ENCODE measurements at places on chromosomes 1 and 21.

DNA sequence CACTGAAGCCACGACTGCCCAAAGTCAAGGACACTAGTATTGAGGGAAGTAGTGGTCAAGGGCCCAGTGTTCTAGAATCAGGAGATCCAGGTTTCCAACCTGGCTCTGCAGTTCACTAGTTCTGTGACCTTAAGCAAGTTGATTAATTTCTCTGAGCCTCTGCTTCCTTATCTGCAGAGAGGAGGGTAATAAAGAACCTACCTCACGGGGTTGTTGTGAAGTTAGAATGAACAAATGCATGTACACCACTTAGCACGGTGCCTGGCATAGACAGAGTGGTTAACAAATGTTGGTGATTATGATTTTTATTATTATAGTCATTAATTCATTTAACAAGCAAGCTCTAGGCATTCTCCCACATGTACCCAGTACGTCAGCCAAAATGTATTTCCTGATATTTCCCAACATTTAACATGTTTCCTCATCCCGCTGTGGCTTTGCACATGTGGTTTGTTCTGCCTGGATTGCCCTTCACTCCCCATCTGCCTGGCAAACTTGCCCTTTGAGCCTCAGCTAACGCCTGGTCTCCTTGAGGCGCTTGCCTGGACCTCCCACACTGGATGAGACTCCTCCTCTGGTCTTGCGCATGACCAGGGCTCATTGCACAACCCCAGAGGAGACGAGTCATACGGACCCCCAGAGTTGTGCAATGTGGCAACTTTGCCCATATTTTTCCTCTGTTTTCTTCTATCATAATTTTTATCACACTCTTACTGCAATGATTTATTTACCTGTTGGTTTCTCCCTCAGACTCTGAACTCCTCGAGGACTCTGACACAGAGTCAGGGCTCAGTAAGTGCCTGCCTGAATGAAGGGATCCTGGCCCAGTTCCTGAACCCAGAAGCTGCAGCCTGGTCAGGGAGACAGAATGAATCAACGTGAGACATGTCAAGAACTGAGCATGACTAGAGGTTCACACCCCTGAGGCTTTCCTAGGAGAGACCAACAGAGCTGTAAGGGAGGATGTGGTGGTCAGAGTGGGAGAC, 20.7 kb upstream of the MFSD2A start:
- peak; percentile 97 for DNase-seq

DNA sequence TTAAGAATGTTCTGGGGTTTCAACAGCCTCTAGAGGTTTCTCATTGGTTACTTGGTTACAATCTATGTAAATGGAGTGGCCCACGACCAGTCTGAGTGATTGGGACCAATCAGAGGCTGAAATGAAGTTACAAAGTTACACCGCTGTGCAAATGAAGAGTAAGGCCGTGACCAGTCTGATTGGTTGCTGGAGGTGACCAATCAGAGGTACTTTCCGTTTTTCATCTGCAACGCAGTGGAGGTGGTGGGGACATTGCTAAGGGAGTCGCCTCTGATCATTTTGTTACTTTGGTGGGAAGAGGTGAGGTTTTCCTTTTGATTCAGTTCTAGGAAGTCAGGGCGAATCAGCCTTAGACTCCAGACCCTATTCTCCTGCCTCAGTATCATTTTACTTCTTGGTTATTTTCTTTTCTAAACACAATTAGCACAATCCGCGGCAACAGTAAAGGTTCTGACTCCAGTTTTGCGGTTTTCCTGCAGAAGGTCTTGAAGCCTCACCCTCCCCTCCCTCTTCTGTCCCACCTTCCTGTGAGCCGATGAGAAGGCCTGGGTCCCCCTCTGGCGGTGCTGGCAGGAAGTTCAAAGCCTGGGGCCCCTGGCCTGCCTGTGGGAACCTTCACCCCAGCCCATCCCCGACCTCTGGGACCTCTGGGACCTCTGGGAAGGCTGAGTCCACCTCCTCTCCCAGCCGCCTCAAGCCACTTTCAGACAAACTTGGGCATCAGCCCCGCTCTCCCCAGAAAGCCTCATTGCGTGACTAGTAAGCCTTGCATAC, 38.7 kb upstream of the TTC34 start:
- DNase-seq: no peak

DNA sequence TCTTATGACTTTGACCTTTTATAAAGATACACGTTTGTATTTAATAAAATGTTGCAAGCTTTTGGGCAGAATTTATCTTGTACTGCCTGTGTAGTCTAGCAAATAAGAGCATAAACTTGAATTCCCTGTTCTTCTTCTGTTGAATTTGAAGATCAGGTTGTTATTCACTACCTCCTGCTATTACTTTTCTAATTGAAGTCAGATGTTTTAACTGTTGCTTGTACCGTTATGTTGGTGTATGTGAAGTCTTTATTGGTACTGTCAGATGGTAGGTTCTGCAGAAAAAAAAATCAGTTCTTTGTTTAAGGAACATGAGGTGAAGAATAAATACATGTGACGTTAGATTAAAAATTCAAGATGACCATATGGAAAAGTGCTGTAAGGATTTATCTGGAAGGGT, 69.1 kb downstream of the DYRK1A start:
- no peak for DNase-seq

DNA sequence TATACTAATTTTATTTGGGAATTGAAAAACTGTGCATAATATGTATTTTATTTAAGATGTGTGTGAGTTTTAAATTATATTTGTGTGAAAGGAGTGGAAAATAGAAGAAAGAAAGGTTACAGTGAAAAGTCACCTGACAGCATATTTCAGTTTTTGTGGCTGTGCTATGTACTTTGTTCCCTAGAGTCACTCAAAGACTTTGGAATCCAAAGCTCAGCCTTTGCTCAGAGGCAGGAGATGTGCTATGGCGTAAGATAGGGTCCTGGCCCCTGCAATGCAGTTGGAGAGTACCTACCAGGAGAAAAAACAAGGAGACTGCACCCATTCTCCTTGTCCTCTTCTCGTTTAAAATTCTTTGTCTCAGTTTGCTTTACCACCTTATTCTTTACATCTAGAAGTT, 2.9 kb downstream of the CCDC30 start:
- DNase-seq: no peak

GRCh38 chr1:7236844-7237515, 451.7 kb downstream of the CAMTA1 start:
- no peak for DNase-seq

DNA sequence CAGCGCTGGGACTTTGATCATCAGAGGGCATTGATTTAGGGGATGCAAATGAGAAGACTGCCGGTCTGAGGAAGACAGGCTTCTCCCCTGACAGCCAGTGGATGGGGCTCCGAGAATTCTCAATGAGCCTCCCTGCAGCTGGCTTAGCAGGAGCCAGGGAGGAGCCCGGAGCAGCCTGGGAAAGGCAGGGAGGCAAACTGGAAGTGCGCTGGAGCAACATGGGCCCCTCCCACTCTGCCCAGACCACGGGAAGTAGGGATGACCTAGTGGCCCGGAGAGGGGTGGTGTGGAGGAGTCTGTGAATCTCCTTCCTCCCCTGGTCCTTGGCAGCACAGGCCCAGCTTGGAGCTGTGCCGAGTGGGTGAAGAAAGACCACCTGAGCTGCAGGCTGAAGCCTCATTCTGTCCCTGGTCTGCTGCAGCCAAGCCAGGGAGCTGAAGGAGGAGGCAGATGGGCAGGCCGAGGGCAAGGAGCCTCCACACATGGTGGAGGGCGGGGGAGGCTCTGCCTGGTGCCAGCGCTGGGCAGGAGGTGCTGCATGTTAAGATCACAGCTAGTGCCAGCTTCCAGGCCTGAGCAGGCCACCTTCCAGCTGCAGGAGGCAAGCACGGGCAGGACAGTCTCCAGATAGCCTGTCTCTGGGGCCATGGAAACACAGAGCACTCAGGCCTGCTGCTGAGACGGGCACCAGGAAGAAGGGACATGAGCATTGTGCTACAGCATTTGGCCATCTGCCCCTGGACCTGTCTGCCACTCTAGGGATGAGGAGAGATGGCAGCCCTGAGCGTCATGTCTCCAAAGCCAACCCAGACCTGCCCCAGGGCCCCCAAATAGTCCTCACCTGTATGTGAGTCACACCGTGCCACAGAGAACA, 12.2 kb upstream of the CLSTN1 start:
- no peak for DNase-seq

- DNase-seq: no peak
Measured at GRCh38 chr1:95013950-95014574, 58.7 kb downstream of the ALG14 start.

DNA sequence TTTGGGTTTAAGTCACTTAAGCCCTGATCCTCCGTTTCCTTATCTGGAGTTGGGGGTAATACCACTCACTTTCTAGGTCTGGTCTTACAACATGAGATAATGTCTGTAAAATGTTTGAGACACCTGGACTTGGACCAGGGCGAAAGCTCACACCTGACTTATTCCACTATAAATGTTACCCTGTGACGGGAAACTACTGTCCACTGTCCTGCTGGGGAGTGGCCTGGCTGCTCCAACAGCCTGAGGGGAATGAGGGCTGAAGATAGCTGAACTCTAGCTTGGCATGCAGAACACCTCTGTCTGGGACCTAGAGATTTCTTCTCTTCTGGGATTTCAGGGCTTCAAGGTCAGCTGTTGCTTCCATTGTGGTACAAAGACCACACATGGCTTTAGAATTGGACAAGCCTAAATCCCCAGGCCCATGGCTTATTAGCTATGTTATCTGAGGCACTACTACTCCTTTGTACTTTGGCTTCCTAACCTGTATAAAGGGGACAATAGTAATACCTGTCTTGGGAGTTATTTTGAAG, 9.5 kb upstream of the A3GALT2 start:
- no peak for DNase-seq

DNA sequence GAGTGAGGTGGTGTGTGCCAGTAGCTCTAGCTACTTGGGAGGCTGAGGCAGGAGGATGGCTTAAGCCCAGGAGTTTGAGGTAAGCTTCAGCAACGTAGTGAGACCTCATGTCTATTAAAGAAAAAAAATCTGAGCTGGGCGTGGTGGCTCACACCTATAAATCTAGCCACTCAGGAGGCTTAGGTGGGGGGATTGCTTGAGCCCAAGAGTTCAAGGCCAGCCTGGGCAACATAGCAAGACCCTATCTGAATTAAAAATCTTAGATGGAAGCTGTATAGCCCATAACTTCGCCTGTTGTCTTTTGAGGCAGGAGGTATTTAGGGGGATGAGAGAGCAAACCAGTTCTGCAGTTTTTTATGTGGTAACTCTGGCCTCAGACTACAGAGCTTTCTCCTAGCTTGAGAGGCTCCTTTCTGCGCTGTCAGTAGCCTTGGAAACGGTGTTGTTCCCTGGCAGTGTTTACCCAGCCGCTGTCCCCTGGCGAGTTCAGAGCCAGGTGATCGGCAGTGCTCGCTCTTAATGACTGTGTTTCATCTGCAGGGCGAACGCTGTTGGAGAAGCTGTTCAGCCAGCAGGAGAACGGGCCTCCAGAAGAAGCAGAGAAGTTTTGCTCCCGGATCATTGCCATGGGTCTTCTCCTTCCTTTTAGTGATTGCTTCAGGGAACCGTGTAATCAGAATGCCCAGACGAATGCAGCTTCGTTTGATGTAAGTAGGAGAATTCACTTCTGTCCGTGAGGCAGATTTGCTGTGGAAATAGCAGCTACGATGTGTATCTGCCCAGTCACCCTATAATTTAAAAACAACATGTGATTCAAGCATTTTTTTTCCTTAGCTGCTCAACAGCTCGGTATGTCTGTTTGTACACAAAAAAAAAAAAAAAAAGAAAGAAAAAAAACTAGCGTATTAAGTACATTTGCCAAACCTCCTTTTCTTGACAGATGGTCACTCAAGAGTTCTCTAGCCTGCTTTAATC, 31.2 kb downstream of the FMN2 start:
- DNase-seq: no peak

GRCh38 chr1:118863688-118864087, 124.5 kb downstream of the TBX15 start:
- DNase-seq: no peak

- no peak for DNase-seq
Measured at GRCh38 chr1:246470585-246470984, 36.5 kb downstream of the SMYD3 start.
